Stimulated activated CD4-positive, alpha-beta T cell treated with anti-CD3 and anti-CD28 coated beads, Interleukin-4, amount 100 ng/mL, for 24 hours (primary cell): ENCODE measurements at places on chromosomes 5 and 9.
A peak's percentile ranks its signal among the peaks of the same experiment; 100 is the strongest.

- DNase-seq: no peak
These were observed 435.4 kb downstream of the ZSWIM6 start for GRCh38 chr5:61767231-61768080.

- DNase-seq: no peak
These were observed 5.2 kb upstream of the MARCHF6 start for GRCh38 chr5:10348258-10348657.

- DNase-seq: no peak
These were observed 16.8 kb downstream of the IRX4 start for GRCh38 chr5:1865948-1866347.

DNA sequence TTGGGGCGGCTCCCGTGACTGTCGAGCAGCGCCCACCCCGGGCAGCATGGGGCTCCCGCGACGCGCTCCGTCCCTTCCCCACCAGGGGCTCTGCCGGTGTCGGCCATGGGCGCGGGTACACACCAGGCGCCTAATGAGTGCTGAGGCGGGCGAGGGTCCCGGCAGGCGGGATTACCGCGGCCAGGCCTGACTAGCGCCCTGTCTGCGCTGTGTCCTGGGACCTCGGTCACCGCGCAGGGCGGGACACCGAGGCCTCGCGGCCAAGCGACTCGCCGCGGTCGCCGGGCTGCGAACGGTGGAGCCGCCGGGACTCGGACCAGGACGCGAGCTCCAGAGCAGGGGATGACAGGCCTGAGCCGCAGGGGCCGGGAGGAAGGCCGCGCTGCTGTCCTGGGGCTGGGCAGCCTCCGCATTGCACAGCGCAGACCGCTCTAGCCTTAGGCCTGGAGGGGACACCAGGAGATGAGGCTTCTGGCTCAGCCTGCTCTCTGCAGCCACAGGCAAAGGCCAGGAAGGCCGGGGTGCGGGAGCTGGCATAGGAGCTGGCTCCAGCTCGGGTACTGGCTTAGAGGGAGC is 14.1 kb downstream of the LCN10 start:
- no peak for DNase-seq

DNA sequence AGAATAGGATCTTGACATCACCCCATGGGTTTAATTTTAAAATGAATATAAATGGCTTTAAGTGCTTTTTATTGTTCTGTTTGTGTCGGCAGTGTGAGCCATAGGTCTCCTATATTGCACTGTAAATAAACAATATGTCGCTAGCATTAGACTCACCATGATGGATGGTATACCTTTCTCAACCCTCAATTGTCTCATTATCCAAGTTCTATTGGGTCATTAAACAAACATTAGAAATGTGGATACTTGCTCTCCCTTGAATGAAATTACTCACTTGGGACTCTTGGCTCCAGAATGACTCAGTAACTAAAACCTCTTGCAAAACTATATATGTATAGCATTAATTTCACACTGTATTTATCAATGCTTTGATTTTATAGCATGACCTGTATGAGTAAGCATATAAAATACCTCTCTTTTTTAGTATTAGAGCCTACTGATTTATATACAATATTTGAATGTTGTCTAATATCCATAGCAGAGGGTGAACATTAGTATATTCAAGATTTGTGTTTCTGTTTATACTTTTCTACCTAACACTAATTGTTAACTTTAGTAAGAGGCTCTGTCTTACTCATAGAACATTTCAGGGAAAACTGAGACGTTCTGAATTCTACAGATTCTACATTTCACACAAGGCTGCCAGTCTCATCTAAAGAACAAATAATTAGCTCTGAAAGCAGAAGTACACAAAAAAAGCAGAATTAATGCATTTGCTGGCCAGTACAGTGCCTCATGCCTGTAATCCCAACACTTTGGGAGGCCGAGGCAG is 303.8 kb upstream of the PRR16 start:
- no peak for DNase-seq

DNA sequence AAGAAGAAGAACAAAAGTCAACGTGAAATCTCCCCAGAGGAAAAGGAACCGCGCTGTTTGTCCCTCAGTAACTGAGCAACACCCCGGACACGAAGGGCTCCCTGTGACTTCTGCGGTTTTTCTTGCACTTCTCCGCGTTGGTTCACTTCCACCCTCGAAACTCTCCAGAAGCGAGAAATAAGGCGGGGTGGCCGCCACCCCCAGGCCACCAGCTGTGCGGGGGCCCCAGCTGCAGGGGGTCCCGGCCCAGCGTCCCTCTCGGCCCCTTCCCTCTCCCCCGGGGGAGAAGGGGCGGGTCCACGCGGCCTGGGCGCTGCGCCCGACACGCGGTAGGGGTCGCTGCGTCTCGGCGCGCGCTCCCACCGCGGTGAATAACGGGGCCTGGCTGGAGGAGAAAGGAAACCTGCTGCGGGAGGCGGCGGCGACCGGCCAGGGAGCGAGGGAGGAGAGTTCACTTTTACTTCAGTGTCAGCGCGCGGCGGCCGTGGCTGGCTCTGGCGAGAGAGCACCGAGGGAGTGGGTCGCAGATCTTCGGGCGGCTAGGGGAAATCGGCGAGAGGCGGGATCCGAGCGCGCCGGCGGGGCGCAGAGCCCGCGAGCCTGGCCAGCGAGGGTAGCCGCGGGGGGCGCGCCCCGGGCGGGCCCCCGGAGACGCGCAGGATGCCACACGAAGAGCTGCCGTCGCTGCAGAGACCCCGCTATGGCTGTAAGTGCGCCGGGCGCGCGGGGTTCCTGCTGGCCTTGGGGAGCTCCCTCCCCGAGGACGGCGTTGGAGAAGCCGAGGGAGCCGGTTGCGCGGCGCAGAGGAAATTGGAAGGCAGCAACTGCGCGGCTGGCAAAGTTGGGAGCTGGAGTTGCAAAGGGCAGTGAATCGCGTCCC is at the start of gene IQGAP2:
Gene IQGAP2, plus strand, starts transcription at position 400 of the 880 bp plus-strand sequence. Its CDS starts 261 bp downstream, at position 661.
- peak; percentile 80 for DNase-seq

DNA sequence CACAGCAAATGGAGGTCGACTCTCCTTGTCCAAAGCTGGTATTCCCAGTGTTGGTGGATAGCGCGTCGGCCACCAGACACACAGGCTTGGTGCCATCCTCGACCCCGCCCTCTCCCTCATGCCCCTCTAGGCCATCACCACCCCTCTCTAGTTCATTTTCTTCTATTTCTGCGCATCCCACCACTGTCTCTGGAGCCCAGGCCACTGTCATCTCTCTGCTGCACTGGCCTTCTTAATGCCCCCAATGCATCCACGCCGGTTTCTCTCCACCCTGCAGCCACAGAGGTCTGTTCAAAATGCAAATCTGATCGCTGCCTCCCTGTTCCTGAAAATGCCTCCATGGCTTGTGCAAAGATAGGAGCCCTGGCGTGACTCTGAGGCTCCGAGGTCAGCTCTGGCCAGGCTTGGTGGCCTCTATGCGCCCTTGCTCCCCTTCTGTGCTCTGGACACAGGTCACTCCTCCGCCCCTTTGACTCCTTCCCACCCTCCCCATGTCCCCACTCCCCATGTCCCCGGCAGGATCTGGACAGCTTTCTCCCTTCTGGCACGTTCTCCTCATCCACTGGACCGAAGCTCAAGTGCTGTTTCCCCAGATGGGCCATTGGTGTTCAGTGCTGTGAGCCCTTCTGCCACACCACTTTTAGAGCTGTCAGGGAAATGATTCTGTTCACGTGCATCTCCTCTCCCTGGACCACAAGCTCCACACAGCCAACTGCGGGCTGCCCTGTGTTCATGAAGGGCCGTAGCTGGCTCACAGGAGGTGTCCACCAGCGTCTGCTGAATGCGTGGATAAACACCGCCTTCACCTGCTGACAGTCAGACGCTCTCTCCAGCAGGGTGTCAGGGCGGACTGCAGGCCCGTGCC is 59.5 kb upstream of the RNF130 start:
- no peak for DNase-seq

DNA sequence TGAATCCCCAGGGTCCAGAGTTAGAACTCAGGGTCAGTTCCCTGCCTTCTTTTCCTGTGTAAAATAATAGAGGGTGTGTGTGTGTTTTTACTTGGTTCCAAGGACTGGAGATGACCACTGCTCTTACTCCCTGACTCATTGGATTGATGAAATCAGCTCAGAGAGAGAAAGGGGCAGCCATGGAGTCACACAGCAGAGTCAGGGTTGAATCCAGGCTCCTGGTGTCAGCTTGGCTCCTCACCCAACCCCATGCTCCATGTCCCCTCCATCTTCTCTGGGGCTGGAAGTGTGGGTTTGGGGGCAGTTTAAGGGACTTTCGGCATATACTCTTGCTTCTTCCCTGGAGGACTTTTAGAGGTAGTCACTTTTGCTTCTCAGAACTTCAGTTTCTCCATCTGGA is 21.6 kb downstream of the DAB2IP start:
- no peak for DNase-seq

DNA sequence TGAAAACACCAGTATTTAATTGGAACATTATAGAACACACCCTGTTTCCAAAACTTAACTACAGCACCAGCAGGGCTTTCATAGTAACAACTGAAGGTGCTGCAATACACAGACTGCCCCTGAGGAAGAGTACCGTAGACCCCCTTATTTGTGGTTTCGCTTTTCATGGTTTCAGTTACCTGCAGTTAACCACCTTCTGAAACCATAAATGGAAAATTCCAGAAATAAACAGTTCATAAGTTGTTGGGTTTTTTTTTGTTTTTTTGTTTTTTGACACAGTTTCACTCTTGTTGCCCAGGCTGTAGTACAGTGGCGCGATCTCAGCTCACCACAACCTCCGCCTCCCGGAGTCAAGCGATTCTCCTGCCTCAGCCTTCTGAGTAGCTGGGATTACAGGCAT is 9.5 kb upstream of the GLDC start:
- no peak for DNase-seq

- no peak for DNase-seq
These were observed 669.0 kb downstream of the LRRC70 start for GRCh38 chr5:63247651-63248050.

DNA sequence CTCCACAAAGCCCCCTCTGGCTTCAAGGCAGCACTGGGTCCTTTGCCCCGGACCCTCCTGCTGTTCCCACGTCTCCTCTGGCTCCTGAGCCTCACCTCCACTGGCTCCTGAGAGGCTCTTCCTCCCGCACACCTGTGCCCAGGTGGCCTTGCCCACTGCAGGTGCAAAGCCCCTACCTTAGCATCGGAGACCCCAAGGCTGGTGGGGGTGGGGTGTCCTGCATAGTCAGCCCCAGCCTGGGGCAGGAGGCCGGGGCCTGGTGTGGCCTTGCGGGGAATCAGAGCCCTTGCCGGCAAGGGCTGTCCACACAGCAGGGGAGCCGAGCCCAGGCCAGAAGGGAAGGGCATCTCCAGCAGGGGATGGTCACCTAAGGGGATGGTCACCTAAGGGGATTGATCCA is 41.3 kb upstream of the CEP72 start:
- no peak for DNase-seq

GRCh38 chr5:177507165-177507564 is 2.5 kb downstream of the DOK3 start:
- no peak for DNase-seq

DNA sequence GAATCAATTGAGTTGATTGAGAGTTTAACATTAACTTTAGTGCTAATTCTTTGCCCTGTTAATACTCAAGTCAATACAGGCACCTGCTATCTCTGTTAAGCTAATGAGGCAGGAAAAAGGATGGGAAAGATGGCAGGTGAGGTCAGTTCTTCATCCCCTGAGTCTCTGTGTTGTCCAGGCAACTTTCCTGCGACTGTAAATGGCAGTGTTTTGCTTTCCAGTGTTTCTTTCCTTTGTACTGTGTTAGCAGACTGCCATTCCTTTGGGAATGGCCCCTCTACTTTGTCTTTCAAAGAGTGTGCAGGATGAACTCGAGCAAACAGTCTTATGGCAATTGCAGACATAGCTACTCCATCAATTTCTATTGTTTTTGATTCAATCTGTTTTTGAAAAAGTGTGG is 202.2 kb upstream of the VLDLR start:
- DNase-seq: no peak

DNA sequence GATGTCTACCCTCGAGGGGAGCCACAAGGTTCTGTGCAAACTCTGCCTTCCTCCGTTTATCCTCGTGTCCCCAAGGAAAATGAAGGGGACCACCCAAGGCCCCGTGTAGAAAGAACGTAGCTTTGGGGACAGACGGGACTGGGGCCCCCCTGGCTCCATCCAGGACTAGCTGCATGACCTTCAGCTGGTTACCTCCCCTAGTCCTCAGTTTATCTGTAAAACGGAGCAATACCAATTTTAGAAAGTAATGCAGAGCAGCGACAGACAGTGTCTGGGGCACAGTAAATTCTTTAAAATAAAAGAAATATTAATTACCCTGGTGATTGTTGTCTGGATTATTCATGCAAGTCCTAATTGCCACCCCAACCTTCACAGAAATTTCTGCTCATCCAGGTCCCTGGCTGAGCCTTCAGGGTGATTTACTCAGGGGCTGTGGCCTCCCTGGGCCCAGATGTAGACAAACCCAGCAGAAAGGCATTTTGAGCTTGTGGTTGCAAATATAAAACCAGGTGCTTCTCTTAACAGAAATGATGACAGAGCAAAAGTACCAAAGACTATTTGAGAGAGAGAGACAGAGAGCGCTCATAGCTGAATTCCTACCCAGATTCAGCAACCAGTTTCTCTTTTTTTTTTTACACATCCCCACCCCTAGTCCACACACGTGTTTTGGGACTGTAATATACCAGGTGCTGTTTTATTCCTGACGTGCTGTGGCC is 155.1 kb upstream of the SMIM23 start:
- no peak for DNase-seq

DNA sequence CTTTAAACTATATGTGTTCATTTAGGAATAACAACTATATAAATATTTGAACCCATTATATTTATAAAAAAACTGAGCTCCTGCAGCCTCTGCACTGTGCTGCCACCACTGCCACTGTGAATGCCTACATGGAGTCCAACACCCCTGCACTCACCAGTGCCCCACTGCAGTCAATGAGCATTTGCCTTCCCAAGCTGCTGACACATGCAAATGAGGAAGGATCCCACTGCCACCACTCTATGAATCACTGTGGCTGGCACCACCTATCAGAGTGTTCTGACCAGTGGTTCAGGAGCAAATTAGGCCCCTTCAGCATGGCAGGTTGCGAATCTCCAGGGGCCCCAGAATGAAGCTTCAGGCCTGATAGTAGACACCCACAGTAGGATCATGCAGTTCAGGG is 9.1 kb downstream of the IFNA5 start:
- no peak for DNase-seq

DNA sequence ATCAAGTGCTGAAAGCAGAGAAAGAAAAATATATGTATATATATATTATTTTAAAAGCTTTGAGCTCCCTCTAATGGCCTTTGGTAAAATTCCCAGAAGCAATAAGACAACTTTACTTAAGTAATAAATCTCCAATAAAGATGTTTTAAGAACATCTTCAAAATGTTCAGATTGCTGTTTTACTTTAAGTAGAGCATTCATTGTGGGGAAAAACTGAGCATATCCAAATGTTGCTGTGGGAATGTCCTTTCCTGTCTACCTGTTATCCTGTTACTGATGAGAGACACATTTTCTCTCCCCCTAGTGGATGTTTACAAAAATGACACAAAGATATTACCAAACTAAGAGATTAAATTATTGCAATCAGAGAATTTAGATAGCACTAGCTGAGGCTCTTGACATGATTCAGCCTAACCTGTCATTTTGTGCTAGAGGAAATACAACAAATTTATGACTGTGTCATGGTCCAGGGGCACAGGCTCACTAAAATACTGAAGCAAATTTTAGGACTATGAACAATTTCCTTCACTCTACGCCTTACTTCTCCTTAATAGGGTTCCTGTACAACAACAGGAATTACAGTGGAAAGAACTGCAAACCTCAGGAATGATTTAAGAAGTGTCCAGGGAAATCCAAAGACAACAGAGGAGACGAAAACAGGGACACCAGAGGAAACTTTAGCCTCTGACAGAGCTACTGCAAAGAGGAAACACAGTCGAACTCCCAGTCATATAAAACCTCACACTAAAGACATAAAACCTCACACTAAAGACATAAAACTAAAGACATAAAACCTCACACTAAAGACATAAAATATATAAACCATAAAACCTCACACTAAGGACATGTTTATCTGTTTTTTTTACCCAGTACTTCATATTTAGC is 24.3 kb upstream of the PRRC1 start:
- DNase-seq: no peak
